ENCODE measurements at places on chromosomes 6 and 20.

- DNase-seq: no peak
These were observed 17.1 kb upstream of the BPI start for GRCh38 chr20:38286586-38287531.

- no peak for DNase-seq
These were observed 83.4 kb downstream of the BMP6 start for GRCh38 chr6:7809346-7809745.

- no peak for DNase-seq
These were observed 11.2 kb upstream of the CLDN20 start for GRCh38 chr6:155252581-155252980.

DNA sequence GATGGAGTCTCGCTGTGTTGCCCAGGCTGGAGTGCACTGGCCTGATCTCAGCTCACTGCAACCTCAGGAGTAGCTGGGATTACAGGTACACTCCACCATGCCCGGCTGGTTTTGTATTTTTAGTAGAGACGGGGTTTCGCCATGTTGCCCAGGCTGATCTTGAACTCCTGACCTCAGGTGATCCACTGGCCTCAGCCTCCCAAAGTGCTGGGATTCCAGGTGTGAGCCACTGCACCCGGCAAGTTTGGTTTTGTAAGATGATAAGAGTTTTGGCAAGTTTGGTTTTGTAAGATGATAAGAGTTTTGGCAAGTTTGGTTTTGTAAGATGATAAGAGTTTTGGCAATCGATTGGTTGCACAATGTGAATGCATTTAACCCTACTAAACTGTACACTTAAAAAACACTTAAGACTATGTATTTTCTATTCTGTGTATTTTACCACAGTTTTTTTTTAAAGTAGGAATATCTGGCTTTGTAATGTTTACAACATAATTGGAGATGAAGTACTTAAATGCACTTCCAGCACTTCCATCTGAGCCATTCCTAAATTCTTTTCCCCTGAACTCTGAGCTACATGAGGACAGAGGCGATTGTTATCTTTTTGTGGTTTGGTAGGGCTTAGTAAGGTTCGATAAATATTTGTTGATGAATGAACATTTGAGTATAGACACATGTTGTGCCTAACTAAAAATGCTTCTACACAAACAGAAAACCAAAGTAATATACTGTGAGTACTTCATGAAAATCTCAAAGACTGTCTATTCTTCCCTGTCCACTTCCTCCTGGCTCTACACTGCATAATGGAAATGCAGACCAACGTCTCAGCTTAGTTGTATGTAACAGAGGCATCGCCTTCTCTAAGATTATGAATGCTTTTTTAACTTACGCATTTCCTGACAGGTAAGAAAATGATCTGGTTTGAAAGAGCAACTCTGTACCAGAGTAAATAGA is 18.8 kb downstream of the SAMHD1 start:
- DNase-seq: no peak

GRCh38 chr20:55760586-55760985 is 244.7 kb downstream of the CBLN4 start:
- DNase-seq: no peak
